SK-N-DZ (cell line): ENCODE measurements at places on chromosomes 16 and 17.

- no peak for DNase-seq
Observed at GRCh38 chr16:76268824-76269223, 8.4 kb upstream of the CNTNAP4 start.

DNA sequence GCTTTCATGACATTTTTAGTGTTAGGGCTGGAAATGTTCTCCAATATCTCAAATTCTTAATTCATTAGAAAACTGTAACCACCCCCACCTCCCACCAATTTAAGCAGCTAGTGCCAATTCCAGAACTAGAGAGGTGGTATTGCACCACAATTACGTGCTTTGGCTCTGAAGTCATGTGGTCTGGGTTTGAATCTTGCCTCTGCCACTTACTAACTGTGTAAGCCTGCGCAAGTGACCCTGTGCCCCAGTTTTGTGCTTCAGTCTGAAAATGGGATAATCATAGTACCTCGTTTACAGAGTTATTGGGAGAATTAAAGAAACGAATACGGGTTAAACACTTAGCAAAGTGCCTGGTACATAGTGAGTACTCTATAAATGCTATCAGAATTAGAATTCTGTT is 14.2 kb upstream of the MPHOSPH6 start:
- no peak for DNase-seq

GRCh38 chr17:10614536-10615155 is 42.5 kb downstream of the MYH3 start:
- peak; percentile 62 for DNase-seq

GRCh38 chr17:79485419-79485985 is 125.3 kb downstream of the RBFOX3 start:
- DNase-seq, result no peak

DNA sequence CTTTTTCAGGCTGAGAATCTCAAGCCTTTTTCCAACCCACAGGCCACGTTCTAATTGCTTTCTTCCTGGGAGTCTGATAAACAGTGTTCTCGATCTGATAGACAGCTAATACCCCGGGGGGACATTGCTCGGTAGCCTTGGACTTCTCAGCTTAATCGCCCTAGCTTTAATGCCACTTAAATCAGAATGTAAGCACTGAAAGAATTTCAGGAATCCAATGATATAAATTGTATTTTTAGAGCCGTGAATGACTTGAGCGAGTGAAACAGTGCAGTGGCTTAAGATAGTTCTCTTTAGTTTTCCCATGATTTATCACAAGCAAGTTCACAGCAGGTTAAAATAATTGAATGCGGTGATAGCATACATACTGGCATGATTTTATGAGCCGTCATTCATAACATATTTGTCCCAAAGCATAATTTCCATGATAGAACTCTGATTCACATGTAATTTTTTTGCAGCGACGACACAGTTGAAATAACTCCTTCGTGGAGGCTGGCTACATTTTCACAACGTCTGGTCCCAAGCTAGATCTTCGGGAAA is 116.1 kb upstream of the MYOCD start:
- DNase-seq, result no peak

DNA sequence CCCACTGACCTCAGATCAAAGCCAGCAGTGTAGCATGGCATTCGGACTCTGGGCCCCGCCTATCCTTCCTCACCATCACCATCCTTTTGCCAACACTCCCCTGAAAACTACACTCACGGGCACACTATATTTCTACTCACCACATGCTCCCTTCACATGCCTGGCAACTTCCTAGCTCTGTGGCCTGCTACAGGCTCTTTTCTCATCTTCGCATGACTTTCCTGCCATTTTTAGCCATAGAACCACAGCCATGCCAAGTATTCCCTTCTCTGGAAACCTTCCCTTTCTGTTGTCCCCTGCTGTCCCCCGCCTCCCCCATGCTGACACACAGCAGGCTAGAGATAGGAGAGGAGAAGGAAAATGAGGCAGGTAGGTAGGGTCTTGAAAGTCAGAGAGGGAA is 45.5 kb upstream of the MMP2 start:
- DNase-seq, result no peak

DNA sequence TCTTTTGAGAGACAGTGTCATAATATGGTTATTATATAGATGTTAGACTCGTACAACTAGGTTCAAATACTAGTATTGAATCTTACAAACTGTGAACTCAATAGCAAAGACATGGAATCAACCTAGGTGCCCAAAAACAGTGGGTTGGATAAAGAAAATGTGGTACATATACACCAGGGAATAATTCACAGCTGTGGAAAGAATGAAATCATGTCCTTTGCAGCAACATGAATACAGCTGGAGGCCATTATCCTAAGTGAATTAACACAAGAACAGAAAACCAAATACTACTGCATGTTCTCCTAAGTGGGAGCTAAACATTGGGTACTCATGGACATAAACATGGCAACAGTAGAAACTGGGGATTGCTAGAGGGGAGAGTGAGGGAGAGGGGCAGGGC is 8.1 kb downstream of the PHKB start:
- no peak for DNase-seq

GRCh38 chr17:77882040-77882439 is 76.5 kb upstream of the TNRC6C start:
- no peak for DNase-seq
